ENCODE measurements at places on chromosomes 4 and X.

DNA sequence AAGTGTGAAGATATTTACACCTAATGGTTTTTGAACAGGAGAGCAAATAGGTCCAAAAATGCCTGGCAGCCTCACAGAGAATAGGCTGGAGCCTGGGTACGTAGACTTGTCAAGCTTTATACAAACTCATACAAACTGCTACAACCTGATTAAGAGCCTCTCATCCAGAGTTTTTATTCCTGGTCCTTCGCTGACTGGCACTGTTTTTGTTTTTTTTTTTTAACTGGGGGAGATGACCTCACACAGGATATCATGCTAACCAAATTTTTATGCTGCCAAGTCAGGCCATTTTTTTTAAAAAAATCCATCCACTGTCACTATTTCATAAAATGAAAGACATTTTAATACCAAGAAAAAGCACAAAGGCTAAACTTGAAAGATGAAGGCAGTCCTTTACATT lies 1.9 kb downstream of the FAM114A1 start:
- DNase-seq, result no peak

GRCh38 chrX:110734894-110735541 lies 60.6 kb downstream of the CHRDL1 start:
- peak; percentile 80 for DNase-seq

DNA sequence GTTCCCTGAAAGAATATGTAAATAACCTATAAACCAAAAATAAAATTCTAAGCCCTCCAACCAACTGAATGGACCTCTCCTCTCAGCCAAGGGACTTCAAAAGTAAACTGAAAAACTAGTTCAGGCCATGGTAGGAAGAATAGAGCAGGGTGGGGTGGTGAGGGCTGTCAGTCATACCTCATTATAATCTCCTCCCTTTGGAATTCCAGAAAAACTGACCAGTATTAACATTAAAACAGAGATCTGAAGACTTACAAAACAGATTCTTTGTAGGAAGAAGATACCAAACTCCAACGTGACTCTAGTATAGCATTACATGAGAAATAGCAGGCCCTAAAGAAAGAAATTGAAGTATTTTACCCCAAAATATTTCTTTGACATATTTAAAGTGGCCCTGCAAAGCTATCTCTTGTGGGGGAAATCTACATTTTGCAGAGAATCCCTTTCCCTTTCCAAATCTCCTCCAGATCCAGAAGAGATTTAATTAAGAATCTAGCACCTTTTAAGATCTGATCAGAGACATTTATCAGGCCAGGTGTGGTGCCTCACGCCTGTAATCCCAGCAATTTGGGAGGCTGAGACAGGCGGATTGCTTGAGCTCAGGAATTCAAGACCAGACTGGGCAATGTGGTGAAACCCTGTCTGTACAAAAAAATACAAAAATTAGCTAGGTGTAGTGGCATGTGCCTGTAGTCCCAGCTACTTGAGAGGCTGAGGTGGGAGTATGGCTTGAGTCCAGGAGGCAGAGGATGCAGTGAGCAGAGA lies 15.1 kb downstream of the TBC1D9 start:
- no peak for DNase-seq

GRCh38 chr4:105473324-105474098 lies at the start of gene PPA2:
Gene PPA2 (minus strand): TSS chr4:105474062. CDS start chr4:105474050, 12 bp downstream.
- DNase-seq, result peak; percentile 74

DNA sequence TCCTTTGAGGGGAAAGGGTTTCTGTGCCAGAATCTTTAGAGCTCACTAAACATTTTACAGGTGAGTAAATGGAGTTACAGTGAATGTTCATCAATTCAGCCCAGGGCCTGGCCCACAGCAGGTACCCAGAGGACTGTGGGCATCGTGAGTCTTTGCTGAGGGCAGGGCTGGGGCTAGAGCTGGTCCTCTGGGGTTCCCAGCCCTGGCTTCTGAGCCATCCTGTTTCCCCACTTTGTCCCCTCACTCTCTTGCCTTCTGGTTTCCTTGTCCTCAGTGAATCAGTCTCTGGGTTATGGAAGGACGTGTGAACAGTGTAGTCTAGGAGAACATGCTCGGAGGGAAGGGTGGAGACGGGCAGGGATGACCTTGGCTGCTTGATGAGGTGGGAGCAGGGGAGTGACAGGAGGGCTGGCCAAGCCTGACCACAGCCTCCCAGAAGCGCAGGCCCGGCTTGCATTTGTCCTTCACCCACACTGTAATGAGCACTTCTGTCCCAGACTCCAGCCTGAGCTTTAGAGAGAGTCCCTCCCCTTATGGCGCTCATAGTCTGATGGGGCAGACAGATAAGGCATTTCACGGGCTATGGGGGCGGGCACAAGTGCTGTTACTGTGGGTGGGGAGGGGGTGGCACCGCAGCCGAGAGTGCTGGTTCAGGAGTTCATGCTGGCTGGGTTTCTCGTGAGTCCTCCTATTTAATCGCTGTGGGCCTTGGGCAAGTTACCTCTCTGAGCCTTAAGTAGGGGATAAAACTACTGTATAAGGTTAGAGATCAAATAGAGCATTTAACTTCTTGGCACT lies 17.3 kb downstream of the TBC1D14 start:
- DNase-seq, result no peak

GRCh38 chr4:99029852-99030251 lies 34.3 kb downstream of the METAP1 start:
- no peak for DNase-seq

DNA sequence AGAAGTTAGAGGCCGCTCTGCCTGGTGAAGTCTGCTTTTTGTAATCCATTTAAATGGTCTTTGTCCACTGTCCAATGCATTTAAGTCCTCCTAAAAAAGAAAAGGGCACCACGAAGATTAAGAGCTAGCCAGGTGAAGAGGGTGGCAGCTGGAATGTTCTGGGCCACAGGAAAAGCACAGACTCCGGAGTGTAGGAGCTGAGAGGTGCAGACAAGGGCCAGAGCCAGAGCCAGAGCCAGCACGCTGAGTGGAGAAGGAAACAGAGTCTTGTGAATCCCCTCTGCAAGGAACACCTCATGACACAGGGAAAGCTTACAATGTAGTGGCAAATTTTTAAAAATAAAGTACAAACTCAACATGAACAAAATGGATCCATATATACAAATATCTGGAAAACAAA lies 83.6 kb downstream of the TSPAN5 start:
- DNase-seq, result no peak

DNA sequence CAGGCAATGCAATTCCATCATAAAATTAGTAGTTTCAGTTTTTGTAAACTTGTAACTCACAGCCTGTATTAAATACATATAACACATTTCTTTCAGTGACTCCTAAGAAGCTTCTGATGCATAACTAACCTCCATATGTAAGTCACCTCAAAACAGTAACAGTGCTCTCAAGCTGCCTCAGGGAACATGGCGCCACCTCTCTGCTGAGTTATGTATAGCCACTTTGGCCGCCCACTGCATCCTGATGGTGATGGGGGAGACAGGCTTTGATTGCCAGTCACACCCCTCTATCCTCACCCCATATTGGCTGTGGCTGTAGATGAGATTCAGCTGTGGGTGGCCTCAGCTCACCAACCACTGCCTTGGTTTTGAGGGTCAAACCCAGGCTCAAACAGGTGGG lies 54.3 kb downstream of the LRBA start:
- no peak for DNase-seq

DNA sequence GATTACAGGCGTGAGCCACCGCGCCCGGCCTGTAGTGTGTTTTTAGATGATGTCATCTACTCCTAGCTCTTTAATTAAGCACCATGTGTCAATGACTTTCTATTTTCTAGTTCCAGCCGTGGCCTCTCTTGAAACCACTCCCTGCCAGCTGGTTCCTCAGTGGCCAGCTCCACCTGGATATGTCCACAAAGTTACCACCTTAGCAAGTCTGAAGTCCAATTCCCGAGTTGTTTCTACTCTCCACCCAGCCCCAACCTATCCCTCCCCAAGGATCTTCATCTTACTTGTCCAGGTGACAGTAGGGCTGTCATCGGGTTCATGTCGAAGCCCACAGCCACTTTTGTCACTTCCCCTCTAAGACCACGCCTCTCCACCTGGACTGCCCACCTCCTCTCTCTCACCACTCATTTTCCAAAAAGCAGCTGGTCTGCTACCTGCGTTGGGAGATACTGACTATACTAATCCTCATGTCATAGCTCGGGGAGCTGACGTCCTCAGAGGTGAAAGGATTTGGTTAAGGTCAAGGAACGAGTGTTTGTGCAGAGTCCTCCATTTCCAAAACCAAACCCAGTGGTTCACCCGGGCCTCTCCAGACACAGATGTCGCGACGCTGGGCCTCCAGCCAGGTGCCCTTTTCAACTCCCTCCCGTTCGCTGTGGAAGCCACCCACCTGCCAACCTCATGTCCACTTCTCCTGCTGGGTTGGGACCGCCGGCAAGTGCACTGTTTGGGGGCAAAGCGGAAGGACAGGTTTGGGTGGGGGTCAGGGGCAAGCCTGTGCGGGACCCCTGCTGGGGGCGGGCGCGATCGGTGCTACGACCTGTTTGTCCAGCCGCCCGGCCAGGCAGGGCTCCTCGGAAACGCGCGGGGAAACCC lies 704 bp downstream of the FAM3A start:
- DNase-seq, result no peak

- DNase-seq, result no peak
Observed at GRCh38 chrX:123846577-123847038, 13.2 kb upstream of the XIAP start.

DNA sequence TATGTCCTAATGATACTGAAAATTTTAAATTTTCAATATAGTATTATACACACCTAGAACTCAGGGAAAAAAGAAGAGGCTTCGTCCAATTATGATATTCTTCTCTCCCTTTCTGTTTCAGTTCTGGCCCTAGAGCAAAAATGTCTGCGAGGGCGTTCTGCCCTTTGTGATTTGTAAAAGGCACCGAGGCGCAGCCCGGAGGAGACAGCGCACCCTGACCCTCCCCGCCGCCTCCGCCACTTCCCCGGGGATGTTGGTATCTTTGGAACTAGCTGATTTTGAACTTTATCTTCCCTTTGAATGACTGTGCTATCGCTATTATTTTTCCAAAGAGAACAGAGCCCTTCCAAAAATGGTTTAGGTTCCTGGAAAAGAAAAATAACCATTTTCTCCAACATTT lies 173.2 kb upstream of the FAM9B start:
- no peak for DNase-seq

- no peak for DNase-seq
Observed at GRCh38 chrX:46683048-46683447, 75.9 kb downstream of the SLC9A7 start.

GRCh38 chr4:156662921-156663320 lies 308.7 kb downstream of the PDGFC start:
- no peak for DNase-seq
